ENCODE measurements at places on chromosomes 13 and 19. TPM values are rescaled to one million over a fixed set of nuclear protein-coding genes. Genes with fewer than 3 reads are reported as not detected.

DNA sequence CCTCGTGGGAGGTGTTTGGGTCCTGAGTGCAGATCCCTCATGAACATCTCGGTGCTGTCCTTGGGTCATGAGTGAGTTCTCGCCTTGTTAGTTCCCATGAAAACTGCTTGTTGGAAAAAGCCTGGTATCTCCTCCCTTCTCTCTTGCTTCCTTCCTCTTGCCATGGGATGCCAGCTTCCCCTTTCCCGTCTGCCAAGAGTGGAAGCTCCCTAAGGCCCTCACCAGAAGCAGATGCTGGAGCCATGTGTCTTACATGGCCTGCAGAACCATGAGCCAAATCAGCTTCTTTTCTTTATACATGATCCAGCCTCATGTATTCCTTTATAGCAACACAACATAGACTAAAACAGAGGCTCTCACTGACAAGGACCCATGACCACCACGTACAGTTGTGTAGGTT is 8.2 kb downstream of the ADGRE2 start:
- DNase-seq, result no peak

DNA sequence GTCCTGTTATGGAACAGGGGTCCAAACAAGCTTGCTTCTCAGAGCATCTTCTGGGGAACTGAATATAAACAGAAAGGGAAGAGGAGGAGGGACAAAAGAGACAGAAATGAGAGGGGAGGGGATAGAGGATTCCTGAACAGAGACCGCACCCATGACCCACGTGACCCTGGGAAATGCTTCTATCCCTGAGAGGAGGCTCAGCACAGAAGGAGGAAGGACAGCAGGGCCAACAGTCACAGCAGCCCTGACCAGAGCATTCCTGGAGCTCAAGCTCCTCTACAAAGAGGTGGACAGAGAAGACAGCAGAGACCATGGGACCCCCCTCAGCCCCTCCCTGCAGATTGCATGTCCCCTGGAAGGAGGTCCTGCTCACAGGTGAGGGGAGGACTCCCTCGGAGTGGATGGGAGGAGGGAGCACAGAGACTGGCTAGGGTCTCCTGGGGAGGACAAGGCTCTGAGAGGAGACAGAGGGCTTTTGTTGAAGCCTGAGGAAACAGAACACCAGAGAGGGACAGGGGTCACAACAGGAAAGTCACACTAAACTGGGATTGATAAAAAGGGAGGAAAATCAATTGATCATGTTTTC is at the start of gene CEACAM6:
TSS of gene CEACAM6 (plus strand) at position 203 of the 586 bp plus-strand sequence. CDS start at position 312, 109 bp downstream.
- DNase-seq, result no peak

GRCh38 chr19:36837176-36837905 is 846 bp downstream of the ZNF790 start:
- peak; percentile 22 for DNase-seq

GRCh38 chr19:28885965-28886364 is 327.0 kb downstream of the UQCRFS1 start:
- no peak for DNase-seq

GRCh38 chr19:29533578-29534544 is 8.1 kb downstream of the VSTM2B start:
- no peak for DNase-seq

- DNase-seq, result no peak
Observed at GRCh38 chr13:113659337-113659736, 1.3 kb upstream of the ATP4B start.

The ANGPTL4 gene
- 27.8 TPM for total RNA-seq

GRCh38 chr19:11130824-11131455 is 24.6 kb downstream of the SPC24 start:
- peak; percentile 70 for DNase-seq

The ITGBL1 gene
- not detected for total RNA-seq

The KLHL1 gene
- not detected for total RNA-seq

DNA sequence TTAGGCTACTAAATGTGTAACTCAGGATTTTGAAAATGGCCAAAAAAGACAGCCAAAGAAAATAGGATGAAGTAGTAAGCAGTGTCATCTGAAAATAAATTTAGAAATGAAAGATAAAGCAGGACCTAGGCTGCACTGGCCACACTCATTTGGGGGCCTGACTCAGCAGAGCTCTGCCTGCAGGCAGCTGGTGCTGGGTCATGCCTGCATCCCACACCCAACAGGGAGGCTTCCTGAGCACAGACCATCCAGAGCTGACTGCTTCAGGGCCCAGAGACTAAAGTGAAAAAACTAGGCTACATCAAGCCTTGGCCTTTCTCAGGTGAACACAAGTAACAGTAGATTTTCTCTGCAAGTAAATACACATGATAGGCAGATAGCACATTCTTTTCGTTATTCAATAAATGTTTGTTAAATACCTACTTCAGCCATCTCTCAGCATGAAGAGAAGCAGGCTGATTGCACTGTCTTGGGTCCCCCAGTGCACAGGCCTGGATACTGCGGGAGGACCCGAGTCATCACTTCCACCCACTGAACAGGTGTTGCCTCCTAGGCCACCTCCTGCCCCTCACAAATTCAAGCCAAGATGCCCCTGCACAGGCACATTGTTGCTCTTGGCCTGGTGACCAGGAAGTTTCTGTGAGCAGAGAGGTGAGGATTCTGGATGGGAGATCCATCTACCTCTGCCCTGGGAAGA is 284.0 kb downstream of the OXGR1 start:
- no peak for DNase-seq

DNA sequence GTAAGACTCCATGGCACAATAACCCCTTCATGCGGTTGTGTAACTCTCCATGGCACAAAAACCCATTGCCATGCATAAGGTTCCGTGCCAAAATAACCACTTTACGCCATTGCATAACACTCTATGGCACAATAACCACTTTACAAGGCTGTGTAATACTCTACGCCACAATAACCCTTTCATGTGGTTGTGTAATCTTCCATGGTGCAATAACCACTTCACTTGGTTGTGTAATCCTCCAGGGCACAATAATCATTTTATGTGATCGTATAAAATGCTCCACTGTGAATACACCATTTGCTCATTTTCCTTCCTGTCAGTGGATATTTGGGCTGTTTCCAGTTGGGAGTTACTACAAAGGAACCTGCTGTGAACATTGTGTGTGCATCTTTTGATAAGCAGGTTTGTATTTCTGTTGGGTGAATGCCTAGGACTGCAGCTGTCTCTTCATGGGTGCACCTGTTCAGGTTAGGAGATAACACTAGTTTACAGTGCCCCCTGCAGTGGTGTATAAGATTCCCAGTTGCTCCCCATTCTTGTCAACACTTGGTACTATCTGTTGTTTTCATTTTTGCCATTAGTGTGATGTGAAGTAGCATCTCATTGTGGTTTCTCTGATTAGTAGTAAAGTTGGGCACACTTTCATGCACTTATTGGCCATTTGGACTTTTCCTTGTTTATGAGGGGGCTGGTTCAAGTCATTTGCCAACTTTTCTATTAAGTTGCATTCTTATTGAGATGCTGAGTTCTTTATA is 21.1 kb upstream of the ZSCAN18 start:
- no peak for DNase-seq

- no peak for DNase-seq
Observed at GRCh38 chr13:45100573-45101262, 19.6 kb upstream of the GTF2F2 start.

DNA sequence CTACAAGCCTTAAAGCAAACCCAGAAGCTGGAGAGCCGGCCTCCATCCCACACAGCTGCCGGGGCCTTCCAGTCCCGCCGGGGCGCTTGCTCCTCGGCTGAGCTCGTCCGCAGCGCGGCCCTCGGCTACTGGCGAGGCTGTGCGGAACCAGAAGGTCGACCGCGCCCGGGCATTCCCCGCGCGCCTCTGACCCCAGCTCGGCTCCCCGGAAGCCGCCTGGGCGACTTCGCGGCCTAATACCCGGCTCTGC is 863 bp downstream of the ANKRD10 start:
- no peak for DNase-seq

DNA sequence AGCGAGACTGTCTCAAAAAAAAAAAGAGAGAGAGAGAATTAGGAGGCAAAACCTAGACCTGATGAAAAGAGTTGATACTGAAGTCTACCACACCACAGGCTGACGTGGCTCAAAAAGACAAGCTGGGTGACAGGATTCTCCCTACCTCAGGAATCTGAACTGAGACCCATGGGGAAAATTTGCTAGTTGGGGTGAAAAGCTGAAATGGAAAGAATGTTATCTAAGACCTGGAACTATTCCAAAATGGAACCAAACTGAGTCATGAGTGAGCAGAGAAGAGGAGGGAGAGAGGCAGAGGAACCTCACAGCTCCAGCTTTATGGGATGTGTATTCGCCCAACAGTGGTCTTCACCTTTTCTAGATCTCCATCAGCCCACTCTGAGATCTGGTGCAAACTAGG is 11.7 kb downstream of the SMG9 start:
- DNase-seq, result no peak

GRCh38 chr13:44031555-44031954 is 151.9 kb downstream of the LACC1 start:
- no peak for DNase-seq

GRCh38 chr13:51999921-52000320 is 11.3 kb downstream of the ATP7B start:
- DNase-seq, result no peak

DNA sequence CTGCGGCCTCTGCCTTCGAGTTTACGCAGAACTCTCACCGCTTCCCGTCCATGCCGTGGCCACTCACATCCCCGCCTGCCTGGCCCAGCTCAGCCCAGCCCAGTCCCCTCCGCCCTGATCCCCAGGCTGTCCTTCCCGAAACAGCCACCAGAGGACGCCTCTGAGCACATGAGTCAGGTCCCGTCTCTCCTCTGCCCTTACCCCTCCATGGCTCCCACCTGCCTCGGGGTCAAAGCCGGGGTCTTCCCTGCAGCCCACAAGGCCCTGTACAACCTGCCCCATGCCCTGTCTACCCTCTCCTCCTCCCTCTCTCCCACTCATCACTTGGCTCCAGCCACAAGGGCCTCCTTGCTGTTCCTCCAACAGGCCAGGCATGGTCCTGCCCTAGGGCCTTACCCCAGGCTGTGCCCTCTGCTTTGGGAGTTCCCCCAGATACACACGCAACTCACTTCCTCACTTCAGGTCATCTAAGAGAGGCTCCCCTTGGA is 8.1 kb upstream of the SEMA6B start:
- DNase-seq, result peak; percentile 82

- DNase-seq, result no peak
Observed at GRCh38 chr19:45935267-45935666, 20.7 kb upstream of the NANOS2 start.

Measured in activated CD8-positive, alpha-beta T cell treated with anti-CD3 and anti-CD28 coated beads for 36 hours (primary cell).